ENCODE measurements at places on chromosomes 4 and X. TPM values are rescaled to one million over a fixed set of nuclear protein-coding genes. Genes with fewer than 3 reads are reported as not detected.

The AGTR2 gene
- total RNA-seq = not detected

The FRG1 gene
- total RNA-seq = 29.7 TPM

The UGT8 gene
- total RNA-seq = not detected

GRCh38 chr4:98352940-98353339 is 91.8 kb downstream of the RAP1GDS1 start:
- no peak for DNase-seq

GRCh38 chrX:15511563-15511962 is 11.0 kb downstream of the BMX start:
- no peak for DNase-seq

DNA sequence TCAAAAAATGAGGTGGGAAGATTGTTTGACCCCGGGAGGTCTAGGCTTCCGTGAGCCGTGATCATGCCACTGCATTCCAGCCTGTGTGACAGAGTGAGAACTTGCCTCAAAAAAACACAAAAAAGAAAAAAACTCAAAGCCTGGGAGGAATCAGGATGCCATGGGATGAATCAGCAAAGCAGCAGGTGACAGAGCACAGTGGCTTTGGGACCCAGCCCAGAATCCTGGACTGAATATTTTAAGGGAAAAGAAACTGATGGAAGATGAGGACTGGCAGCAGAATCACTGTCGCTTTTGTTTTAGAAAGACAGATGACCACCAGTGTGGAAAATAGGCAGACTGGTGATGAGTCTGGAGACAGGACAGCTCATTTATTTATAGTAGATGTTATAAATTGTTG is 16.6 kb downstream of the S100G start:
- no peak for DNase-seq

DNA sequence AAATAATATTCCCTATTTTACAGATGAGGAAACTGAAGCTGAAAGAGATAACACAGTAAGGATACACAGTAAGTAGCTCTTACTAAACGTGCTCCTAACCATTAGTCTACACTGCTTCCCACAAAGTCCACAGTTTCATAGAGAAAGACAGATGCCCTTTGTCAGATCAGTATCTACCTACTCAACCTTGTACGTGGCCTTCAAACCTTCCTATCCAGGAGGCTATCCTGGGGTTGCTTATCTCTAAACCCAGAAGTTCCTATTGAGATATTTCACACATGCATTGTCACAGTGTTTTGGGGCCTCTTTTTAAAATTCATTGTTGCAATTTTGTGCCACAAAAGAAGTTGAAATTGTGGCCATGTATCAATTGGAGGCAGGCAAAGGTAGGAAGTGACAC is 208.0 kb downstream of the ENOX2 start:
- no peak for DNase-seq

DNA sequence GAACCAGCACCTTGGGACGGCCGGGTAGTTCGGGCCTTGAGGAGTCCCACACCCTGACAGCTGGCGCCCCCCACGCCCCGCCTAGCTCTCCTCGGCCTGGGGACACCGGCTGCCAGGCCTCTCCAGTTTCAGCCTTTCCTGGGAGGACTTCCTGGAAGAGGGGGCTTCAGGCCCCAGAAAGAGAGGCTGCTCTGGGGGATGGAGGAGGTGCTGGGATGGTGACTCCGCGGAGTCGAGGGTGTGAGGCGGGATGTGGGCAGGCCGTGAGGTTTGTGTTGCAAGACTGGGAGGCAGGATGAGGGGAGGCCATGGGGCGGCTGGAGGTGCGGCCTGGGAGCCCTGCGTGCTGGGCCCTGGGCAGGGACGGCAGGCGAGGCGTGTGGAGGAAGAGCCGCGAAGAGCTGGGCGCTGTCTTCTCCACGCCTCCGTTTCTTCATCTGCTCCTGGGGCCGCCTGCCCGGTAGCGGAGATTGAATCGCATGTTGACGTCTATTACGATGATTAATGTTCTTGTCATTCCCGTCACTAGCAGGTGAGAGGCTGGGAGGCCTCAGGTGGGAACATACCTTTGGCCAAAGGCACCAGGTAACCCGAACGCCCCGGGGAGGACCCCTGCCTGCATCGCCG is 918 bp upstream of the FGFRL1 start:
- no peak for DNase-seq

DNA sequence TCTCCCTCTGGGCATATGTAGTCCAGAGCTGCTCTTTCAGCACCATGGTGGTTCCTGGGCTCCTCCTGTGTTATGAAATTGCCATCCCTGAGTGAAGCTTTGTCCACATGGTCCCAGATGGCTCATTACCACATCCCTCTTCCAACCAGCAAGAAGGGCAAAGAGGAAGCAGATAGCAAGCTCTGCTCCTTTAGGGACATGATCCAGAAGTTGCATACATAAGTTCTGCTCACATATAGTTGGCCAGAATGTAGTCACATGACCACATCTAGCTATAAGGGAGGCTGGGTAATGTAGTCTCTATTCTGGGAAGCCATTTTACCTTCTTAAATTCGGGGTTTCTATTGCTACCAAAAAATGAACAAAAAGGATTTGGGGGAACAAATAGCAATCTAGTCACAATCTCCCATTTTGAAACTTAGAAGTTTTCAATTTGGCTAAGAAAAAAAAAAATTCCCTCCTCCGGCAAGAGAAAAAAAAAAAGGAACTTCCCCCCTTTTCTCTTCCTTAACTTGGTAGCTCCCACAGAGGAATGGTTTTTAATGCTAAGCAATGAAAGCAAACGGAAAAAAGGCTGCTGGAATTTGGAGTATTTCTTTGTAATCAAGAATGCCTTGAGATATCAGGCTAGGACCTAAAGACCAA is 88.2 kb upstream of the USP9X start:
- DNase-seq = no peak

- no peak for DNase-seq
These were observed at the start of gene ASB12 for GRCh38 chrX:64230123-64230970. Gene ASB12 (minus strand): TSS chrX:64230607. CDS start chrX:64225650, 4,957 bp downstream.

Data from chondrocyte (in vitro differentiated cells).